ENCODE measurements at places on chromosomes 5 and 9. TPM values are rescaled to one million over a fixed set of nuclear protein-coding genes. Genes with fewer than 3 reads are reported as not detected.
A peak's percentile ranks its signal among the peaks of the same experiment; 100 is the strongest.

DNA sequence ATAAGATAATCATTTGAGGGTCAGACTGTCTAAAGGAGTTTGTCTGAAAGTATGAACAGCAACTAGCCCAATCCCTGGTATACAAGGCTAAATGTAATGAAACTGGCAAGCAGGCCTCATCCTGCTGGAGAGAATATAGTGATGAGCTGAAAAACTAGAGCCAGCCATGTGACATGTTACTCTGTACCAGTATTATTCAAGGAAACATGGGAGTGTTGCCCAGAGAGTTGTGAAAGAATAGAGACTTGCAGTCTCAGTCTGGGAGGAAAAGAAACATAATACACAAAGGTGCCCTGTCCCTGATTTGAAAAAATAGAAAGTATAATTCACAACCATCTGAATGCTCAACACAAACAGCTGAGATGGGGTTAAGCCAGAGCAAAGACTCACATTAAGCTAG is 37.9 kb upstream of the HTR1A start:
- no peak for DNase-seq

DNA sequence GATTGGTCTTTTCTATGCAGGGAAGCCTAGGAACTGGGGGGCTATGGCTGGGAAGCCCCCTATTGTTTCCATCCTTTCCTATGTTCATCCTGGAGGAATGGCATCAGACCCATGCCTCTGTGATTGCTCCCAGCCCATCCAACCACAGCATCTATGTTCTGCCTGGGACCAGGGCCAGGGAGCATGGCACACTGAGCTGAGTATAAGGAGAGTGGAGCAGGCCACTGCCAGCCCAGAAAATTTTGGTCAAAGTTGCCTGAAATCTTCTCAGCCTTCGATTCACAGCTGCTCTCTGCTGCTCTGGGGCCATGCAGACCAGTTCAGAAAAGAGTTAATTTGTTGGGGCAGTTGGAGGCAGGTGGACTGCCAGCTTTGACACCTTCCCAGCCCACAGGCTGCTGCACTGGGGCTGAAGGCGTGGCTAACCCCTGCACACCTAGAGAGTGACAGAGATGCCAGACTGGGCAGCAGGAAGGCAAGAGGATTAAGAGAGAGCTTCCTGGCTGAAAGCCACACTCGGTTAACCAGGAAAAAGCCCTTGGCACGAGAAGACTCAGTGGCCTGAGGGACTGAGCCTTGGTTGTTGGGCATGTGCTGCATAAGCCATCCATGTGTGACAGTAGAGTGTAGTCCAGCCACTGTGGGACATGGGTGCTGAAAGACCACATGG is 12.1 kb downstream of the TGFBI start:
- DNase-seq, result peak; percentile 68

GRCh38 chr9:37464426-37465248 is 613 bp downstream of the ZBTB5 start:
- DNase-seq, result no peak

The WDR38 gene
- not detected for total RNA-seq

DNA sequence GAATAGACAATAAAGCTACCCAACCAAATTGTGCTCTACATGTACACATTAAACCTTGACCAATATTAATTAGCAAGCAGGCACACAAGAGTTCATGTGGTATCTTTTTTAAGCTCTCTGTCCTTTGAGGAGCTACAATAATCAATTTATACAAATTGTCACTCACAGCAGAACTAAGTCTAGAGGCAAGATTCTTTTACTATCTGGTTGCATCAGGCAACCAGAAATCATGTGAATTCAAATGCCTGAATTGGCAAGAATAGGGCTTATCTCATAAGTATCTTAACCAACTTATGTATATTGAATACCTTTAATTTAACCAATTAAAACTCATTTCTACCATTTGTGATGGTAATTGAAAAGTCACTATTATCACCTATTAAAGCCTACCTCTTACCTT is 145.5 kb upstream of the HAPLN1 start:
- DNase-seq, result no peak

The LCP2 gene
- total RNA-seq, result not detected

The WDR36 gene
- 33.7 TPM for total RNA-seq

All from A172 (cell line).